ENCODE measurements at places on chromosomes 13 and 19.

DNA sequence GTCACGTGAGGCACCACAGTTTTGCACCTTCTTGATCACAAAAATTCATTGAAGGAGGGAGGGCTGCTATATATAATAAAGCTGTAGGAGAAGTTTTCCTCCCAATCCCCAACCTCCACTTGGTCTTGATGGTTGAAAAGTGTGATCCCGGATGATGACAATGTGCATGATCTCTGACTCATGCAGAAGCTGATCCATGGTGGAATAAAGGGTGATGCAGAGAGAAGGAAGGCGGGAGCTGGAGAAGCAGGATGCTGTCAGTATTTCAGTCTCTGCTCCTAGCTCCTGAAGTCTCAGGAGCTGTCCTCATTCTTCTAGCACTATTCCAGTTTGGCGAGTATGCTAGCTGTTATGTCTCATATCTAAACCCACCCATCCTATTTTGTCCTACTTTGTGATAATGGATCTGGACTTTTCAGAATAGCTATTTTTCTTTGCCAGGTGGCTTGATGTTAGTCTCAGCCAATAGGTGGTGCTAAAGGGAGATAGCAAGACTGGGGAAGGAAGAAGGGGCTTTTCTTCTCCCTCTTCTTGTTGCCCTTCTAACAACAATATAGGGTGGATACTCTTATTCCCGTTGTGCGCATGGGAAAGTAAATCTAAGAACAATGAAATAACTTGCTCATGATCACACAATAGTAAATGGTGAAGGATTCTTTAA is 65.6 kb upstream of the HTR2A start:
- no peak for DNase-seq

DNA sequence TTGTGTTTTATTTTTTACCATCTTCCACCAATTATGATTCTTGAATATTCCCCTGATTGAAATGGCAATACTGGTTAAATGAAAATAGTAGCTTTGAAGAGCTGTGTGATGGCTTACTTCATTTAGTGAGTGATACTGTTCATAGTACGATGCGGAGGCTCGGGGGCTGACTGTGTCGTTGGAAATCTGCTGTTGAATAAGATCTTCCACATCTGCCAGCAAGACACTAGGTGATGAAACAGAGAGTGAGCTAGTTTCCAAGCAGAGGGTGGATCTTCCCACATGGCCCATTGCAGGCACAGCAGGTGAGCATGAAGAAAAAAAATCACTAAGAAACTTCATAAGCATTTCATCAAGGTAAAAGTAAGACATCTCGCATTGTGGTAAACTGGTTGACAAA is 22.5 kb downstream of the CPB2 start:
- DNase-seq = no peak

GRCh38 chr13:66359910-66360552 is 870.1 kb downstream of the PCDH9 start:
- no peak for DNase-seq

DNA sequence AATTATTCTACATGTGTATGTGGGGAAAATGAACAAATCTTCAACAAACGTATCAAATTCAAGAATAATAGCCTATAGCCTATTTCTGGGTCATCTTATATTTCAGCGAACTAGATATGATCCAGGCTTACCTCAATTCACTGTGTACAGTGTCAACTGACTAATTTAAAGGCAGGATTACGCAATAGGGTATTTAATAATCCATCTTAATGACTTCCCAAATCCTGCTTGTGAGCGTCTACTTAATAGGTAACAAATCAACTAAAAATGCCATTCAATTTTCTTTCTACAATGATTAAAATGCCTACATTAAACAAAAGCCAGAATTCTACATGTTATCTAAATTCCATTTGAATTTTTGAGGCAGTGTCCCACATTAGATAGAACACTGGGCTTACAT is 67.0 kb downstream of the USP12 start:
- no peak for DNase-seq

- no peak for DNase-seq
Observed at GRCh38 chr13:42874221-42874620, 92.8 kb downstream of the FAM216B start.

GRCh38 chr19:5148794-5149190 is 179.9 kb downstream of the KDM4B start:
- DNase-seq = no peak

GRCh38 chr19:47633996-47634395 is 25.1 kb downstream of the BICRA start:
- no peak for DNase-seq

DNA sequence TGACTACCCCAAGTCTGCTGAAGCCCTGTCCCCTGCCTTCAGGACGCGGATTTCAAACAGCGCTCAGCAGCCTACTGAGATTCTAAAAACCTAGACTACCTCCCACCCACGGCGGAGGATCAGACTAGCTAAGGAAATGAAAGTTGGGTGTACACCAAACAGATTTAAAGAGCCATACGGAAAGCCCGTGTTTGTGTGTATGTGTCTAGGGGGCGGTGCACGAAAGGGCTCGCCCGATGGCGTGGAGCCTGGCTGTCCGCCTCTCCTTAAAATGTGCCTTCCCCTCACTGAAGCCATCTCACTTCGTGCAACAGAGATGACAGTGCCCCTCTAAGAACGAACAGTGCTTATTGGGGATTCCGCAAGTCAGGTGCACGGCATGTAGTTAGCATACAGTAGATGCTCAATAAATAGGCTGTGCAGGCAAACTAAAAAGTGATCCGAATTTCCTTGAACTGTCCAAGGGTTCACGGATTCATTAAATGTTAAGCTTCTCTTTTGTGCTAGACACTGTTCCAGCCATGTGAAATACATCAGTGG is 639 bp downstream of the LENG1 start:
- no peak for DNase-seq

DNA sequence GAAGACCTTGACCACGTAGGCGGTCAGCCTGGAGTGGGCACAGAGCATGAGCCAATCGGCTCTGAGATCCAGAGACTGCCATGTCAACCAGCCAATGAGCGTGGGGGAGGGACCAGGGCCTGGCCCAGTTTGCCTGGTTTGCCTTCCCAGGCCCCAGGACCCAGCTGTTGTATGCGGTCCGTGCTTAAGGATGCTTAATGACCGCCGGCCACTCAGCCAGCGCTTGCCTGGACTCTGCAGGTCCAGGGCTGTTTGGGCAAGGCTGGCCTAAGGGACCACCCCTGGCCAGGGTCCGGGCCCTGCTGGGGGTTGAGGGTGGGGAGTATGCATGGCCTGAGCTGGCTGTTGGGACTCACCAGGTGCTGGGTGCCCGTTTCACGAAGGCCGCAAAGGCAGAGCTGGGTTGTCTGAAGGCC is 23.1 kb upstream of the TNFSF14 start:
- no peak for DNase-seq

- peak; percentile 73 for DNase-seq
Observed at GRCh38 chr19:54231077-54231931, 8.5 kb upstream of the LILRB3 start.

- DNase-seq = no peak
Observed at GRCh38 chr13:72651144-72651543, 76.3 kb downstream of the MZT1 start.

DNA sequence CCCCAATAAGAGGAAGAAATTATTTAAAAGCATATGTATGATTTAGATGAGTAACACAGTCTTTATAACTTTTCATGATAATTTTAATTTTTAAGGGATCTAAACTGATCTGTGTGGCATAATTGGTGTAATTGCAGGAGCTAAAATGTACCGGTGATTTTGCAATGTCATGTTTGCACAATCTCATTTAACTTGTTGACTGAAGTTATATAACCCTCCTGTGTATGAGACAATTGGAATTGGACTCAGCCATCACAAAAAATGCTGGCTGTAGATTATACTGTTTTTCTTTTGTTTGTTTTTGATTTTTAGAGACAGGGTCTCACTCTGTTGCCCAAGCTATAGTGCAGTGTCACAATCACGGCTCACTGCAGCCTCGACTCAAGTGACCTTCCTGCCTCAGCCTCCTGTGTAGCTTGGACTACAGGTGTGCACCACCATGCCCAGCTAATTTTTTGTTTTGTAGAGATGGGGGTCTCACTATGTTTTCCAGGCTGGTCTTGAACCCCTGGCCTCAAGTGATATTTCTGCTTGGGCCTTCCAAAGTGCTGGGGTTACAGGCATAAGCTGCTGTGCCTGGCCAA is 26.1 kb downstream of the FGF9 start:
- DNase-seq = no peak

DNA sequence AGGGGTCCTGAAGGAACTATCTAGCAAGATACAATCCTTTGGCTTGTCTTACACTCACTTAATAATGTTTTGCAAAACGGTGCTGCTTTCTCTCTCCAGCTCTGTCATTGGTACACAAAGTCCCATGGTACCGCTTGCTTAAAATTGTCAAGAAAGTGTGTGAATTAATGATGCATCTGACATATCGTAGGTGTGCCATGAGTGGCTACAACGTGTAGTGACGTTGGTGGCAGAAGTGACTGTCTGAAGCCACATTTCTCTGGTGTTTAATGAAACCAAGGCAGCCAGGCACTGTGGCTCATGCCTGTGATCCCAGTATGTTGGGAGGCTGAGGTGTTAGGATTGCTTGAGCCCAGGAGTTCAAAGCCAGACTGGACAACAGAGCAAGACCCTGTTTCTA is 2.6 kb downstream of the HSH2D start:
- no peak for DNase-seq

DNA sequence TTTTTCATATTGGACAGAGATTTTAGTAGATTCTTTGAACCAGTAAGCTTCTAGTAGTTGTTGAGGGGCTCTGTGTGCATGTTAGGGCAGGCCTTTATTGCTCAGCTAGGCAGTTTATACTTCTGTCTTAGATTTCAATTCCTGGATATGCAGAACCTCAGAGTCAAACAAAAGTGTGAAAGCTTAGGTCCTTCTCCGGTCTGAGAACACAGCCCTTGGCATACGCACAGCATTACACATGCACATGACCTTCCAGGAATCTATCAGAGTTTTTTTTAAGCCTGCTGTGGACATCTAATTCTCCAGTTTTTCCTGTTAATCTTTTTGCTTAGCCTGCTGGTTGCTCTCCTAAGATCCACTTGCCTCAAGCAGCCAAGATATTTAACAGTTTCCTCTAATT is 77.9 kb upstream of the KL start:
- no peak for DNase-seq

DNA sequence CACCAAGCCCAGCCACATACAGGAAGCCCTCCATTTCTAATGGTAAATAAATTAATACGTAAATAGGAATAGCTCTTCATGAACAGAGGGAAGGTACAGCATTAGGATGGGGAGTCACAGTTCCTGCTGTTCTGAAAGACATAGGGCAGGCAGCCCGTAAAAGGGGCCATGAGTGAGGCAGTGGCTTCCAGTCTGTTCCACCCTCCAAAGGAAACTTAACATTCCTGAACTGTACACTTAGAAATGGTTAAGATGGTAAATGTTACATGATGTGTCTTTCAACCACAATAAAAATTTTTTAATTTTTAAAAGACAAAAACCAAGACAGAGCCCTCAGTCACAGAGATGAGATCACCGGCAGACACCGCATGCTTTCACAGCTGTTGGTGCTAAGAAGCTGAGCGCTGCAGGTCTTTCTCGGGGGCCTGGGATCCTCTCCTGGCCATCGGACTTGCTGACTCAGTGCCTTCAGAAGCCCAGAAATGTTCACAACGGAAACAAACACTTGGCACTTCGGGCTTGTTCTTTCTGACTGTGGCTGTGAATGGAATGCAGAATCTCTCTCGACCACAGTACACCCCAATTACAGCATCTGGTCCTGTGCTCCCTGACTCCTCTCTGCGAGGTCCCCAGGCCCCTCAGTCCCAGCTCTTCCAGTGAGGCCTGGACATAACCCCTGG is 36.4 kb downstream of the EPS15L1 start:
- no peak for DNase-seq

- no peak for DNase-seq
Observed at GRCh38 chr13:80444240-80445015, 103.5 kb upstream of the SPRY2 start.

DNA sequence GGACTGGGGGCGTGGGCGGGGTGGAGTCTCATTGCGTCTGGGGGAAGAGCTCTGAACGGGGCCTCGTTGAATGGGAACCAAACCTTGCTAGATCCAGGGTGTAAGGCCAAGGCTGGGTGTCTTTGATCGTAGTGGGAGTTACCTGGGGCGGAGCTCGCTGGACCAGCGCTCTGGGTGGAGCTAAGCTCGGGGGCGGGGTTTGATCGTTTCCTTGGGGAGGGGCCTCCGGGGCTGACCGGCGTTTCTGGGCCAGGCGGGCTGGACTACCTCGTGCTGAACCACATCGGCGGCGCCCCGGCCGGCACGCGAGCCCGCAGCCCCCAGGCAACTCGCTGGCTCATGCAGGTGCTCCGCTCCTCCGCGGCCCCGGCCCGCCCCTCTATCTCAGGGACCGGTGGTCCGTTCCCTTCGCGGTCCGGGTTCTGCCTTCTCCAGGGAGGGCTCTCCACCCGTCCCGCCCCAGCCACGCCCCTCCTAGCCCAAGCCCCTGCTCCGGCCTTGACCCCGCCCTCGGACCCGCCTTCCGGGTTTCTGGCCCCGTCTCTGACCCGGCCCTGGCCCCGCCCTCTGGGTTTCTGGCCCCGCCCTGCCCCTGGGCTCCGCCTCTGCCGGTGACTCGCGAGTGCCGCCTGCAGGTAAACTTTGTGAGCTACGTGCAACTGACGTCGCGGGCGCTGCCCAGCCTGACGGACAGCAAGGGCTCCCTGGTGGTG is 3.3 kb upstream of the RPL36 start:
- peak; percentile 93 for DNase-seq

- DNase-seq = no peak
Observed at GRCh38 chr19:35908010-35908441, at the start of gene TYROBP. TYROBP (minus strand) TSS chr19:35908295; CDS start chr19:35908228, 67 bp downstream.

DNA sequence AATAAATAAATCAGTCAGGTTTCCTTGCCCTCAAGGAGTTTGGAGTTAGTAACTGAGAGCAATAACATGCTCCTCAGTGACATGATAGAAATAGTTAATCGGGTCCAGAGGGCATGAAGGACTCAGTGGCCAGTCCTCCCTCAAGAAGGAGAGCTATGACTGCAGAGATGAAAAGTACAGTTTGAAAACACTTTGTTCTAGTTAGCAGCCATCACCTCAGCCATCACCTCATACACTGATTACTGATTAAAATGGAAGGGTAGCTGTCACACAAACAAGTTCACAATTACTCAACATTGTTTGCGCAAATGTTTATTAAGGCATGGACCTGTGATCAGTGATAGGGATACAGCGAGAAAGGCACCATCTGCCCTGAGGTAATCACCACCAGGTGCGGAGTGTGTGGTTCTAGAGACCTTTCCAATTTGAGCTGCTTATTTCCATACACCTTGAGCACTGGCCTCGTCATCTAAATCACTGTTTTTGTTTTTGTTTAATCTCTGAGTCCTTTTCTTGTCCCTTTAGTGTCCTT is 85.3 kb upstream of the RAP2A start:
- DNase-seq = no peak
